COLO829 (cell line): ENCODE measurements at places on chromosomes 13 and 19.

DNA sequence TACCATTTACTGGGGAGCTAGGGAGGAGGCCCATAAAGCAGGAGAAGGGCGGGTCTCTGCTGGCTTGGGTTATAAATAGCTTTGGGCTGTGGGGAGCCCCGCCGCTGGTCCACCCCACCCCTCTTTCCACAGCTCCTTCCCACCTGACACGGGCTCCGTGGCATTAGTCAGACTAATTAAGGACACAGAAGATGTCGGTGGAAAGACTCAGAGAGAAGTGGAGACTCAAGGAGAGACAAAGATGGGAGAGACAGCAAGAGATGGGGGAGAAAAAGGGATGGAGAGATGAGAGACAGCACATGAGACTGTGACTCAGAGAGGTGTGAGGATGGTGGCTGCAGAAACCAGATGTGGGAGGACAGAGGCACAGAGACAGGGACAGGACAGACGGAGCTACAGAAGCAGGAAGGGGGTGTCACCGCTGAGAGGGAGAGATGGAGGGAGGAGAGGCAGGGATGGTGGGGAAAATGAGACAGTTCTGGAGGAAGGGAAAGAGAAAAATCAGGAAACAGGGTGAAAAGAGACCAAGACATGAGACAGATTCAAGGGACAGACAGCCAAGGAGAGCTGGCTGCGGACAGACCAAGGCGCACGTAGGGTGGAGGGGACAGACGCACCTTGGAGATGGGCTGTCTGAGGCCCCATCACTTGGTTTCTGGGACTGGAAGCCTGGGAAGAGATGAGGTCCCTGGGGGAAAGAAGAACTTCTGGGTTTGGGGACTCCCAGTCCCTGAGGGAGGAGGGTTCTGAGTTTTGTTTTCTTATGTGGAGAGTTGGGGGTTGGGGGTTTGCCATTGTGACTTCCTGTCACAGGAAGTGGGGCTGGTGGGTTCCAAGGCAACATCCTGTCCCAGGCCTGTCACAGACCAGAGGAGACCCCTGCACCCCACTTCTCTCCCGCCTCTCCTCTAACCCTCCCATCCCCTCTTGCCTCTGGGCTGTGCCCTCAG lies 4.1 kb downstream of the ARHGEF1 start:
- DNase-seq: no peak

GRCh38 chr19:46521241-46521868 lies 25.7 kb upstream of the PNMA8B start:
- DNase-seq: no peak

DNA sequence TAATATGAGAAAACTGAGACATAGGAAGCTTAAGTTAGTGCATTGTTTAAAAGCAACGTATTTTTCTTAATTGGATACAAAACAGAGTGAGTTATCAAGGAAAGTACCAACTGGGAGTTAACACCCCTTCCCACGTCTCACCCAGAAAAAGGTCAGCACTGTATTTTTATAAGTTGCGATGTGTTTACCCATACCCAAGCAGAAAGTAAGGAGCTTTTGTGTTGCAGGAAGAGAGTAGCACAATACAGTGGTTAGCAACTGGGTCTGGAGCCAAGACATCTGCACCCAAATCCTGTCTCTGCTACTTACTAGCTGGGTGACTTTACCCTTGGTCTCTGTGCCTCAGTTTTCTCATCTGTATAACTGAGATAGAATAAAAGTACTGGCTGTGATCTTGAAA lies 34.3 kb downstream of the FAM216B start:
- no peak for DNase-seq

- DNase-seq: no peak
Observed at GRCh38 chr13:65090186-65090585, 2139.9 kb downstream of the PCDH9 start.

GRCh38 chr13:113229161-113229560 lies 19.7 kb downstream of the CUL4A start:
- DNase-seq: no peak

DNA sequence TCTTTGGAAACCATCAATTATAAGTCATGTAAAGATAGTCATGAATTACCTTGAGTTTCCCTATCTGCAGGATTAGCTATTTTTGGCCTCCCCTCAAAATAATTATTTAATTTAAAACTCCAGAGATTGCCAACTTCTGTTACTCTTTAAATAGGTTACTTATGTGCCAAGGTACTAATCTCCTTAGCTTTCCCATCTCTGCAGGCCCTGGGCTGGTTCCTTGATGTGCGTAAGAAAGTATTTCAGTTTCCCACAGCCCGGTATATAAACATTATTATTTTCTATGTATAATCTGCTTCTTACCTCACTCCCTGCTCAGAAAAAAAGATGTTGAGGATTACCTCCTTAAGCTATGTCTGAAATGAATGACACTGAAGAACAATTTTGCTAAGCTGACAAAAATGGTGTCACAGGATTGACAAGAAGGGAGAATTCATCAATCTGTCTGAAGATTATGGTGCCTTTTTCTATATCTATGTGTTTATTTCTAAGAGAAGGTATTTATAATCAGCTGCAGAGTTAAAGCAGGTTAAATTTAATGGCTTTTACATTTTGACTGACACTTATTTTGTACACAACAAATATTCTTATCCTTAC lies 1697.2 kb upstream of the PCDH20 start:
- no peak for DNase-seq
